ENCODE measurements at places on chromosomes 1 and 21.

DNA sequence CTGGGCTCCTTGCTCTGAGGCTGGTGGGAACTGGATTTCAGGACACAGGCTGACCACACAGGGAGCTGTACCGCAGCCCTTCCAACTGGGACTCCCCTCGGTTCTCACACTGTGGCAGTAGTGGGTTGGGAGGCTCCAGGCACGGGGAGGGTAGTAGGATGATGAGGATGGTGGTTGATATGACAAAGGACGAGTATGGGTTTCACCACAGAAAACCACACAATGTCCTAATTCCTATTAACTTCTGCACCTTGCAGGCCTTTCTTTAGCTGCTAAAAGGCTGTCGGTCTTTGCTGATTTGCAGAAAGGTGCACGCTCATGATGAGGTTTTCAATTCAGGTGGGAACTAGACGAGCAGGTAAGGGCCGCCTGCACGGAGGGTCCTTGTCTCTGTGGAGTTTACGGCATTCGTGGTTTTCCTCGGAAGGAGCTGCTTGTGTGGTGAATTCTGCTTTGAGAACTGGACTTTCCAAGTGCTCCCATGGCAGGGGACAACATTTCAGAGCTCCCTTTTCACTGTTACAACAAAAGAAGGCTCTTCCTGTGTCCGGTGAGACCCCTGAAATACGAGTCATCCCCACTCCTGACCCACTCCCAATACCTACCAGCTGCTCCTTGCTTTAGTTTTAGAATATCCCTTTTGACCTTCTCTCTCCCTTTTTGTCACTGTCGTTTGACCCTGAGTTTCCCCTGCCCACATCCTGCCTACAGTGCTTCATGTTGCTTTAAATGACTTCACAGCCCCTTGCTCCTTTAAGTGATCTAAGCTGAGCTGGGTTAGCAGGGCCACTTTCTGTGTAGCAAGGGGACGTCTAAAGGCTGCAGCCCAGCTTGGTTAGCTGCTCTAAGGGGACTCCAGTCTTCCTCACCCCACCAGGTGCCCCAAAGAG, 125.1 kb downstream of the MRPS6 start:
- no peak for DNase-seq

GRCh38 chr1:234458352-234459017, 20.5 kb downstream of the TARBP1 start:
- no peak for DNase-seq

DNA sequence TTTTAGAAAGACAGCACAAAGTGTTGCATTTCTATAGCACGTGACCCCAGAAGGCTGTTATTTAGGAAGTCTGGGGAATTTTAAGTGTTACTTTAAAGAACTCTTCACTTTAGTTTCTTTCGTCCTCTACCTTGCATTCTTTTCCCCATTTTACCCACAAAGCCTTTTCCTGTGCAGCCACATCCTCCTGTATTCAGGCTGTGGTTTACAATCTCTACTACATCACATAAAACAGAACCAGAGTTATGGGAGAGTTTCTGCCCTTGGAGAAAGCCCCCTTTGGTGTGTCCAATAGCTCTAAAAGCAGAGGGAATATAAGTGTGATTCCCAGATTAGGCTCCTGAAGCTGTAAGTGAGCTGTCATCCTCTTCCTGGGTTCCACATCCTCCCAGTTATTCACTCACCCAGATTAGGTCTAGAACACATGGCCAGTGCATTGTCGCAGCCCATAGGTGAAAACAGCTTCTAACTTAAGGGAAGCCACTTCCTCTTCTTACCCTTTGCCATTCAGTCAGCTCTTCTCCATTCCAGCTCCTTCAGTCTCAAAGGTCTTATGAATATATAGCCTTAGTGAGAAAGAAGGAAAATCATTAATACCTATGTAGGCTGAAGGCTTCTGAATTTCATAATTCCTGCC, 171.1 kb downstream of the PIGK start:
- no peak for DNase-seq

GRCh38 chr21:45894450-45894825, 87.1 kb upstream of the COL6A1 start:
- DNase-seq, result no peak

GRCh38 chr1:2480986-2481364, 4.9 kb downstream of the PLCH2 start:
- no peak for DNase-seq

DNA sequence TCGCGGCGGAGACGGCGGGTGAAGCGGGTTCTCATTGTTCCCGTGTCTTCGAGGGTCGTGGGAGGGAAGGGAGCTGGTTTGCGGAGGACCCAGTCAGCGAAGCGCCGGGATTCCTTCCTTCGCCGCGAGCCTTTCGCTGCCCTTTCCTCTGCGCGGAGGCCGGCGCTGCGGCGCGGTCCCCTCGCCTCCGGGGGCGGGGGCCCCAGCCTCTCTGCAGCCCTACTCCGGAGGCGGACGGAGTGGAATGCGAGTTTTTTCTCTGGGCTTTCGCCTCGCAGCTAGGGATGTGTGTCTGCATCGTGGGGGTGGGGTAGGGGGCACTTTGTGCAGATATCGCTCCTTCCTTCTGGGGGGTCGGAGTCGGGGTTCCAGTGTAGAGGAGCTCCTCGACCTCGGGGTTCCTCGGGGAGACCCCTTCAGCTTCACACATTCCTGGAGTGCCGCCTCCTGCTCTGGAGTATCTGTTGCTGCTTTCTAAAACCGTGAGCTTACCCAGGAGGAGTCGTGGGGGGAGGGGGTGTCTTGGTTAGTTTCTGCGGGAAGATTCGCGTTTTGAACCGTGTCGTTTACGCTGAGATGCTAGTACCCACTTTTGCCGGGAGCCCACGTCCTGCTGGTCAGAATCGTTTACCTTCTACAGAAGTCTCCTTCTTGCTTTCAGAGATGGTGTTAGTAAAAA, 595 bp downstream of the RNF2 start:
- DNase-seq, result peak; percentile 16

DNA sequence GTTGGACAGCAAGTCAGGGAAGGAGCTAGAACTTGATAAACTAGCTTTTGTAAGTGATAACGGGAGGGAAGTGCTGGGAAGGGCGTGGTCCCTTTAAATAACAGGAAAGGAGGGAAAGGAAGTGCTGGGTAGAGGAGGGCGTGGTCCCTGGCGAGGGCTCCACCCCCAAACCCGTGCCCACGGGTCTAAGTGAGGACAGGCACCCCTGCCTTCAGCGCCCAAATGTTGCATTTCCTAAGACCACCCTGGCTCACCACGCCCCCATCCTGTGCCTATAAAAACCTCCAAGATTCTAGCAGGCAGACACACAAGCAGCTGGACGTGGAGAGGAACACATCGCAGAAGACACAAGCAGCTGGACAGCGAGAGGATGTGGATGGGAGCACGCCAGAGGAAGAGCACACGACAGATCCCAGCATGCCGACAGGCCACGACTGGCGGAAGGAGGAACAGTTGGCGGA, 58.5 kb downstream of the PALMD start:
- DNase-seq, result peak; percentile 86

- DNase-seq, result no peak
Observed at GRCh38 chr21:36803051-36803645, 104.2 kb downstream of the SIM2 start.

DNA sequence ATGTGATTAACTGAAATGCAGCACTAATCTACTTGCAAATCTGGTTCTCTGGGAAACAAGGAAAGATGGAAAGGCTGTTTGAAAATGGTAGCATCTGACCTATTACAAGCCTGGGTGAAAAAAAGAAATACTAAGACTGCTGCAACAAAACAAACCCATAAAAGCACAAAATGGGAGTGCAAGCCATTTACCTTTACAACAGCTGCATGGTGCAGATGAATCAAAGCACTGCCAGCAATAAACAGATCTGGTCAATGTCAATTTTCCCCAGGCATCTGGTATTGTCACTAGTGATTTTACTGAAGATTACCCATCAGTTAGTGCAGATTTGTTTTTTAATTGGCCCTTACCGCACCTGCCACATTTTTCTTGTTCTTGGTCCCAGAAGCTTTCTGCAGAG, 1341.7 kb downstream of the PLA2G4A start:
- DNase-seq, result no peak

- no peak for DNase-seq
Observed at GRCh38 chr1:155847823-155848529, 9.0 kb downstream of the GON4L start.

GRCh38 chr1:14679027-14679688, 80.7 kb downstream of the KAZN start:
- no peak for DNase-seq

DNA sequence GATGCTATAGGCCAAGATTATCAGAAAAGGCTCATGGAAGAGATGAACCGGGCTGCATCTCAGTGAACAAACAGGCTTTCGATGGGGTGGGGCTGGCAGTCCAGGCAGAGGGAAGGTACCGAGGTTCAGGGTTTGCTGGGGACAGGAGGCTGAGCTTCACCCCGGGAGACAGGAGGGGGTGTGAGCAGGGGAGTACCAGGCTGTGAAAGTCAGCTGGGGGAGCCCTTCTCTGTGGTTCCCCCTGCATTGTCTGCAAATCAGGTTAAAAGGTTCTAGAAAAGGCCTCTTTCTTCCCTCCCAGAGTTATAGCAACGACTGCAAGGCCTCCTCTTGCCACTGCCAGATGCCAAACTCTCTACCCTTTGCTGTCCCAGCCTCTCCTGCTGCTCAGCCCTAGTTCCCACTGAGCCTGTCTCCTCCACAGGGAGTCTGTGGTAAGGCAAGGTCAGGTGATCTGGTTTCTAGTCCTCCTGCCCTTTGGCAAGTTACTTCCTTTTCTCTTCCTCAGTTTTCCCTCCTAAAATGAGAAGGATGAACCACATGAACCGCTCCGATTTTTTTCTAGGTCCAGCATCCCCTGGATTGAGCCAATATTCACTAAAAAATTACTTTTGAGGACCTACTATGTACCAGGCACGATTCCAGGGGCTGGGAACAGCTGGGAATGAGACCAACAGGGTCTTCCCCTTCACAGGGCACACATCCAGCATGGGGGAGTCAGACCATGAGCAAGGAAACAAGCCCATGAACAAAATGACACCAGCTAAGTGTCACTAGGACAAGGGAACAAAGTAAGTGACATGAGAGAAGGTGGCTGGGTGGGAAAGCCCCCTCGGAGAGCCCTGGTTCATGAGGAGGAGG, 7.2 kb downstream of the LAD1 start:
- no peak for DNase-seq

GRCh38 chr1:114725230-114725629, 8.7 kb upstream of the NRAS start:
- no peak for DNase-seq

GRCh38 chr1:70504821-70505193, 93.7 kb downstream of the CTH start:
- DNase-seq, result no peak

GRCh38 chr1:32388641-32389040, 5.6 kb downstream of the BSDC1 start:
- DNase-seq, result no peak

DNA sequence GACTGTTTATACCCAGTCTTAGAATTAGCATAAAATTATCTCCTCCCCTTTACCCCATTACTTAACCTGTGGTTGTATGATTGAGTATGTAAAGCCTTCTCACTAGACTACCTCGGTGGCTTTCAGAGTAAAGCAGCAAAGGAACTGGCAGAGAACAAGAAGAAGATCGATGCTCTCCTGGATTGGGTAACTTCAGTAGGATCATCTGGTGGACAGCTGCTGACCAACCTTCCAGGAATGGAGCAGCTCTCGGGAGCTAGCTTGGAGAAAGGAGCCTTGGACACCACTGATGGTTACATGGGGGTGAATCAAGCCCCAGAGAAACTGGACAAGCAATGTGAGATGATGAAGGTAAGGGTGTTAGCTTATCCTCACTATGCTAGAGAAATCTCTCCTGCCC, 138.6 kb upstream of the BMP8A start:
- no peak for DNase-seq

- no peak for DNase-seq
Observed at GRCh38 chr1:205053296-205053695, 10.3 kb downstream of the CNTN2 start.

- no peak for DNase-seq
Observed at GRCh38 chr1:209601809-209602657, 18.5 kb downstream of the CAMK1G start.

- DNase-seq, result no peak
Observed at GRCh38 chr1:24321697-24322469, 2.7 kb downstream of the GRHL3 start.
